Fibroblast of skin of right biceps (primary cell): ENCODE measurements at places on chromosomes 2 and 18.

GRCh38 chr18:10518595-10519255 lies 7.1 kb upstream of the NAPG start:
- peak; percentile 62 for DNase-seq

GRCh38 chr2:83069724-83070123 lies 1389.4 kb downstream of the SUCLG1 start:
- peak; percentile 80 for DNase-seq

- DNase-seq = peak; percentile 43
Measured at GRCh38 chr2:227325839-227326195, 766 bp downstream of the MFF start.

- DNase-seq = peak; percentile 80
Measured at GRCh38 chr2:237096911-237097310, 11.2 kb downstream of the COPS8 start.

DNA sequence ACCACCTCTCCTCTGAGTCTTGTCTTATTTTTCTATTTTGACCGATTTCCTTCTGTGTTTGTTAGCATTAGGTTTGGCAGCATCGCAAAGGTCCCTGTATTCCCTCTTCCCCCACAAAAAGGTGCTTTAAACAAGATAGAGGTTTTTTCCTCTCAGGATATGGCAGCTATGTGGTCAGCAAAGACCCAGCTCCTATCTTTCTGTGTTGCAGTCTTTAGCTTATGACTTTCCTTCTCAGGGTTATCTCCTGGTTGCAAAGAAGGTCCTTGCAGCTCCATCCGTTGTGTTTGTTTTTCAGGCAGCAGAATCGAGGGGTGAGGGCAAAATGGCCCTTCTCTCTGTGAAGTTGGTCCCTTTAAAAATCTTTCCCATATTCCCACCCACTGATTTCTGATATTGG lies 38.4 kb downstream of the GALNT1 start:
- no peak for DNase-seq

DNA sequence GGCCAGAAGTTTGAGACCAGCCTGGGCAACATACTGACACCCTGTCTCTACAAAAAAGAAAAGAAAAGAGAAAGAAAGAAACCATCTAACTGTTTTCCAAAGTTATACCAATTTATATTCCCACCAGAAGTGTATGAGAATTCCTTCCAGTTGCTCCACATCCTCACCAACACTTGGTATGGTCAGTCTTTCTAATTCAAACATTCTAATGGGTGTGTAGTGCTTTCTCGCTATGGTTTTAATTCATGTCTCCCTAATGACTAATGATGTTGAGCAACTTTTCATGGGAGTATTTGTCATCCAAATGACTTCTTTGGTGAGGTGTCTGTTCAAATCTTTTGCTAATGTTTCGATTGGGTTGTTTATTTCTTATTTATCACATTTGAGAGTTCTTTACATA lies 10.5 kb upstream of the B3GNT7 start:
- peak; percentile 14 for DNase-seq

GRCh38 chr18:62189208-62189607 lies 2.2 kb downstream of the RELCH start:
- DNase-seq = no peak

DNA sequence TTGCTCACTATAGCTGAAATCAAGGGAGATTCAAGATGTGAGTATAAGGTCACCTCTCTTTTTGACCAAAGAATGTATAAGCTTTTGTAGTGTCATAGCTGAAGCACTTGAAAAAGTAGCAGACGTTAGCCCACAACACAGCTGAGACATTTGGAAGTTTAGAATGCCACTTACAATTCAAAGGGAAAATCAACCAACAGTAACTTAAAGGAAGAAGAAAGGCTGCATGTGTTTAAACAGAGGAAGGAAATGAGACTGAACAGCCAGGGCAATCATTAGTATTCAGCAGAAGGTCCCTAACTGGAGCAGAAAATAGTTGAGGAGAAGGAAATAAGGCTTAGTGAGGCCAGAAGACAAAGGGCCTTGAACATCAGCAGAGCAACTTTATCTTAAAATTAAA lies 23.5 kb upstream of the SCG2 start:
- no peak for DNase-seq

GRCh38 chr18:63844254-63844653 lies 43.3 kb upstream of the SERPINB2 start:
- DNase-seq = peak; percentile 58

DNA sequence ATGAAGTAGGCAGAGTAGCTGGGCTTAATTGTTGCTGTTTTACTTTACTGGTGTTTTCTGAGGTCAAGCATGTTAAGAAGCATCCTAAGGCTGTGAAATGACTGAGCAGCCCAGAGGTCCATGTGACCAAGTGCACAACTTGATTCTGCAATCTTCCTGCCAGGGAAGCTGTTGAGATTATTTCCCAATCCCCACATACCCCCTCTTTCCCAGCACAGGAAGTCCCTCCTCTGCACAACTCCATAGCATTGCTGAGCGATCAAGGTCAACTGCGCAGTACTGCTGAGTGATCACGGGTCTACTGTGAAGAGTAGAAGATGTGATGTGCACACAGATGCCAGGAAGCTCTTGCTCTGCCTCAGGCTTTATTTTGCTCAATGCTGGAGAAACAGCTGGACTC lies 105.8 kb downstream of the GALNT14 start:
- no peak for DNase-seq

DNA sequence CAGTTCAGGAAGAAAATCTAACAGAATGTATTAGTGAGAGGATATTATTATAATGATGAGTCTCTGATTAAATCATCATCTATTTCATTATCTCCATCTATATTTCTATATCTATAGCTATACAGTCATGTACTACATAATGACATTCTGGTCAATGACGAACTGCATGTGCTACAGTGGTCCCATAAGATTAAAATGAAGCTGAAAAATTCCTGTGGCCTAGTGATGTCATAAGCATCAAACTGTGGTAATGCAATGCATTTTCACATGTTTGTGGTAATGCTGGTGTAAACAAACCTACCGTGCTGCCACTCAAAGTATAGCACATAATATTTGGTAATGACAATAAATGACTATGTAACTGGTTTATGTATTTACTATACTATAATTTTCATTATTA lies 1127.9 kb upstream of the CHAC2 start:
- peak; percentile 2 for DNase-seq

- peak; percentile 96 for DNase-seq
Measured at GRCh38 chr2:102122115-102122514, 20.4 kb upstream of the IL1R1 start.

DNA sequence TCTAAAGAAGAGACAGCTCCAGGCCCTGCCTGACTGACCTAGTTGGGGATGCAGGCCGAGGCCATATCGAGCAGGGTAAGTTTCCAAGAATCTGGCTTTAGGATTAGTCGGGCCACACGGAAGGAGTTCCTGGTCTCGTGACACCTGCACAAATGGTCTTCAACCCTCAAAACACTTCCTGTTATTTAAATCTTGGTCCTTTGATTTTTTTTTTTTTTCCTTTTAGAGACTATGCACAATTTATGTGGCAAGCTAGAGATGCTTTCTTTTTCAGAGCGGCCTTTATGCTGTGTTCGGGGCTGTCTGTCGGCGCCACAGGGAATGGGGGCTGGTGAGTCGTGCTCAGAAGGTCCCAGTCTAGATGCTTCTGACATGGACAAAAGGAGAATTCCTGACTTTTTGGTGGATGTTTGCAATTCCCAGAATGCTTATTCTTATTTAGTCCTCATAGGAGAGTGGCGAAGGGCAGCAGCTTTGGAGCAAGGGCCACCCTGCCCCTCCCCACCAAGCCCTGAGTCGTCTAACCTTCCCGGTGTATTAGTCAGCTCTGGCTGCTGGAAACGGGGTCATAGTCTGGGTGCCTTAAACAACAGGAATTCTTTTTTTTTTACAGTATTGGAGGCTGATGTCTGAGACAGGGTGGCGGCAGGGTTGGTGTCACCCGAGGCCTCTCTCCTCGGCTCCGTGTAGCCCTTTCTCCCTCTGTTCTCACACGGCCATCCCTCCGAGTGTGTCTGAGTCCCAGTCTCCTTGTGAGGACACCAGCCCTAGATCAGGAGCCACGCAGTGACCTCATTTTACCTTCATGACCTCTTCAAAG lies 27.4 kb downstream of the HPCAL1 start:
- DNase-seq = peak; percentile 69

- DNase-seq = no peak
Measured at GRCh38 chr18:74414953-74415515, 42.1 kb downstream of the DIPK1C start.

DNA sequence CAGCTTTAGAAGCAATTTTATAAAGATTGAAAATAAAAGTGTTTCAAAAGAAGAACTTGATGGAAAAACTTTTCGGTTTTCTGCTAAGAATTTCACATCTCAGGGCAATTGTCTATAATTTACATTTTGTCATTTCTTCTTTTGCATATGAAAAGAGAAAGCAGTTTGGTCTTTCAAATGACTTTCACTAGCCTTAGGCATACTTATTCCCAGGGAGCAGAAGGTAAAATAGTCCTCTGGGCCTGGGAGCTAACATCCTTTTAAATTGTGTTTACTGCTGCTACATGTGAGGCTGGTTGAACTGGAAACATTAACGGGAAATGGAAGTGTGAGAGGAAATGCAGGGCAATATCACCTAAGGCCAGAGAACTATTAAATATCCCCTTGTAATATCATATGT lies 37.1 kb downstream of the MYO3B start:
- no peak for DNase-seq

DNA sequence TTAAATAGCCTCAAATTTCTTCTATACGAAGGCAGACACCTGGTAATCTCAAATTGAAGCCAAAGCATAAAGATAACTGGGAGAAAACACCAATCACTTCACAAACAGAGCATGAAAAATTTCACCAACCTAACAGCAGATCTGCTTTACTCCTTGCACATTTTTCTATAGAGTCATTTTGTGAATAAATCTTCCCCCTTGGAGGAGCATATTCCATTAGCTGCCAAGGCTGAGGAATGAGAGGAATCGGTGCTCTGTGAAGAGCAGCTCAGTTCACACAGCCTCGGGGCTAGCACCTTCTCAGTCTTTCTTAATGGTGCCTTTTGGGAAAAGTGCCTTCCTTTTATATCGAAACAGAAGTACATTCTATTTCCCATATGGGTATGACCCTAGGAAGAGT lies 1313.7 kb upstream of the NRXN1 start:
- no peak for DNase-seq

- no peak for DNase-seq
Measured at GRCh38 chr2:26491563-26492167, 13.7 kb upstream of the OTOF start.

GRCh38 chr2:168457190-168457895 lies 1.3 kb downstream of the CERS6 start:
- DNase-seq = no peak

- peak; percentile 63 for DNase-seq
Measured at GRCh38 chr2:86079981-86080911, 25.4 kb downstream of the POLR1A start.

DNA sequence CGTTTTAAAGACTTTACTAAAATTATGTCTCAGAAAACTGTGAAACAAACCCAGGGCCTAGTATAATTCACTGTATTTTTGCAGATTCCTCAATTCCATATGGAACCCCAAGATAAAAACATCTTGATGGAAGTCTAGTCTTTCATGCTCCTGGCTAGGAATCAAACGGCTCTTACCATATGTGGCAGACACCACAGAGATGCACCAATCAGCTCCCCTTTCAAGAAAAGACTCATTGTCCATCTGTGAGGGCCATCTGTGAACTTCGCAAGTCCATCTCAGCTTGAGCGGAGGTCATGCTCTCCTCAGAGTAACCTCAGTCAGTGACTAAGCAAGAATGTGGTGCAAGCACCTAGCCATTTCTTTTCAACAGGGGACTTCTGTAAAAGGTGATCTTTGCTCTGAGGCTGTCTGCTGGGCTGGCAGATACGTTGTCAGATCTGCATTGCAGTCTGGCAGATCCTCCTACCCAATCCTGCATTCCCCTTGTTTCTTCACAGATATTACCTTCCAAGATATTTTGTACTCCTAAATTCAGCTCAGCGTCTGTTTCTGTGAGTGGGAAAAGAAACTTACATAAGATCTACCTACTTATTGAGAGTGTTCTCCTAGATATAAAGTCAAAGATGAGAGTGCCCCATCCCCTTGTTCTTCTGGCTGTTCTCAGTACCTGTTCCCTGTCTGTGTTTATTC lies 419.3 kb downstream of the SPAG16 start:
- no peak for DNase-seq

DNA sequence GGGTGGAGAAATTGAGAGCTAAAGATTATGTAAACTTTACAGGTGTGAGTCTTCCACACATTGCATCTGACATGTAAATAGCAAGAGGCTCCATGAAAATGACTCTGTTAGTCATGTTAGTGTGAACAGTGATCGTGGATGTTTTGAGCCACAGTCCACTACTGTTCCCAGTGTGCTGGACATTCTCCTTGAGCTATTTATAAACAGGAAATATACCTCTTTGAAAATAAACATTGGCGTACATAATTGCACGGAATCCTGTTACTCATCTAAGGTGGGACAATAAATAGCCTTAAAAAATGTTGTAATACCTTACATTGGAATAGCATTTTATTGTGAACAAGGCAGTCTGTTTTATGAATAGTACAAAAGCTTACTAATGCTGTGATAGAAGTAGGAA lies 37.0 kb downstream of the LIMS1 start:
- no peak for DNase-seq

DNA sequence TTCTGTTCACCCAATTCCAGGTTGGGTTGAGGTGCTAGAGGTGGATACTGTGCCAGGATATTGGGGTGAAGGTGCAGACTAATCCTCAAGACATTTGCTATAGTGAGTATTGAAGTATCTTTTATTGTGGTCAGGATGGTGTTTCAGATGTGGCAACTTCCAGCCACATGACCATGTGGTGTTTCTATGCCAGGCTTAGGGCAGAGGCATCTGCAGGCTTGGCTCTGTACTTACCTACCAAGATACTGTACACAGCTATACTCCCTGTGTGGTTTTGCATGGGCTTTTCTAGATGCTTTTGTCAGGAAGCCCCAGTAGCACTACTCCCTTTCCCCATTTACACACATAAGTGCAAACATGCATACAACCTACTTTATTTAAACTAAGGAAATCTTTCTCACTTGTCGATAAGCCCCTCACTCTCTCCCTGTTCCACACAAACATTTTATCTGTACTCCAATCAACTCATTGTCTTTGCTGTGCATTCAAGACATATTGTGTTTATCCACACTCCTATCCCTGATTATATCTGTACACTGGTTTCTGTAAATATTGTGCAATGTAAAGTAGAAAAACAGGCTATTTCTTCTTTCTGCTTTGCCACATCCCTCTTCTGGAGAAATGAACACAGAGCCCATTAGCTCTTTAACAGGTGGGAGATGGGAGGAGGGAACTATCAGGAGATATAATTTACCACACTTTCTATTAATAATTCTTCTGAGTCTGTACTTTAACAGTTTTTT lies 12.3 kb downstream of the ARL6IP6 start:
- DNase-seq = no peak

- no peak for DNase-seq
Measured at GRCh38 chr18:78716022-78716421, 263.6 kb upstream of the SALL3 start.

GRCh38 chr18:35998967-35999366 lies 26.5 kb downstream of the RMP24 start:
- no peak for DNase-seq
